ENCODE measurements at places on chromosomes 7 and 10.

DNA sequence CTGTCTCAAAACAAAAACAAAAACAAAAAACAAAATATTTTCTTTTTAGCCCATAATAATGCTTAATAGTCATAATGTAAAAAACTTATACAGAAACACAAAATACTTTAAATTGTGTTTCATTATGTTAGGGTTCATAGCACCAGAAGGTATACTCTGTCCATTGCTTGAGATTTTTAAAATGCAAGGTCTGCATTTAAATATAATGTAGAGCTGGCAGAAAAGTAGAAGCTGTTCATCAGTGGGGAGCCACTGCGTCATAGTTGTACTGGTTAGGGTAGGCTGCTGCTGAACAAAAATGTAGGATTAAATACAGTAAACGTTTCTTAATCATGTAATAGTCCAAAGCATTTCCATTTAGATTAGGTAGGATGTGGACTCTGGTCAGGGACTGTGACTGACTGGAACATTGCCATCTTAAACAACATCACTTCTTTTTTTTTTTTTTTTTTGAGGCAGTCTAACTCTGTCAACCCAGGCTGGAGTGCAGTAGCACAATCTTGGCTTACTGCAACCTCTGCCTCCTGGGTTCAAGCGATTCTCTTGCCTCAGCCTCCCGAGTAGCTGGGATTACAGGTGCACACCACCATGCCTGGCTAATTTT, 85.2 kb downstream of the ANKIB1 start:
- DNase-seq = no peak

GRCh38 chr7:136868496-136869000, at the start of gene CHRM2:
CHRM2 (plus strand) TSS chr7:136868652; CDS start chr7:137014866, 146,214 bp downstream.
- no peak for DNase-seq

- DNase-seq = no peak
Measured at GRCh38 chr7:26147030-26147429, 5.0 kb upstream of the NFE2L3 start.

- DNase-seq = no peak
Measured at GRCh38 chr7:6136475-6136874, 105.3 kb downstream of the ANKRD61 start.

DNA sequence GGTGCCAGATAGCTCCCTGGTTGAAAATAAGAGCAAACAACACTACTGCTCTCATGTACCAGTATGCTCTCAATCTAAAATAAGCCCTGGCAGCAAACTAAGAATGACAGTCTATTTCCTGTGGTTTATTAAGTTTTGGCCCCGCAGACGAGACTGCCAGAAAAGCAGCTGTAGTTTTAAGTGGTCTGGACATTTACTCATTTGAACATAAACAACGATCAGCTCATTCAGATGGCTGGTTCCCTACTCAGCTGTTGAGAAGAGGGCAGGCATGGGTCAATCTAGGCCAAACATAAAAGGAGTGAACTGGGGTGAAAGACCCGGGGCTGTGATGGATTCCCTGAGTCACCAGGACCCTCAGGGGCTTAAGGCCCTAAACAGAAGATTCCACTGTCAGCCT, 4.5 kb downstream of the TRIL start:
- no peak for DNase-seq

DNA sequence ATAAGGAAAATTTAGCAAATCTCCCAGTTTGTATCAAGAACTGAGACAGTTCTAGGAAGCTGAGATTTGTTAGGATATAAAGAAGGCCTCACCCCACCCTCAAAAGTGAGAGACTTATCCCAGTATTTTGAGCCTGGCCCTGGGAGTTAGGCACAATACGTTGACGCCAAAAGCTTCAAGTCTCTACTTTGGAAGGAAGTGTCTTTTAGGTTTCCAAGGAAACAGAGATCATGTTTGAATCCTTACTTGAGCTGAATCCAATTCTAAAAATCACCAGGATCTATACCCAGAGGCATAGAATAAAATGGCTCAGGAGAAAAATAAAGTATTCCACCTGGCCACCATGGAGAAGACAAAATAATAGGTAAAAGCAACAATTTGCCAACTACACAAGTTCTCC, 115.9 kb upstream of the NRG3 start:
- no peak for DNase-seq

DNA sequence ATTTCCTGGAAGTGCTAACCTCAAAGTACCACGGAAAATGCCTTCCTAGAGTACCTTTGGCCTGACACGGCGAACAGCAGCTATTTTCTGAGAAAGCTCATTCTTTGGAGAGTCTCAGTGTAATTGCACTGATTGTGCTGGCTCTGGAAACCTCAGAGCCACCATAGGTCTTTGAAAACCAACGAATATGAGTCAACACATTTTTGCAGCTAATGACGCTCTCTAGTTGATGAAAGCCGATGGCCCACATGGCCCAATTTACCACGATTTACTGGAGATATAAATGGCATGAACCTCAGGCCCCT, 187.1 kb downstream of the ADARB2 start:
- DNase-seq = no peak

GRCh38 chr7:100896732-100897608, 1.3 kb upstream of the ACHE start:
- peak; percentile 35 for DNase-seq
